Stromal cell of bone marrow (primary cell): ENCODE measurements at places on chromosomes 16 and 17.
A peak's percentile ranks its signal among the peaks of the same experiment; 100 is the strongest.

- no peak for DNase-seq
Observed at GRCh38 chr17:31653691-31654090, 205.4 kb downstream of the COPRS start.

GRCh38 chr17:49285716-49286115 lies 55.1 kb upstream of the PHOSPHO1 start:
- DNase-seq = no peak

DNA sequence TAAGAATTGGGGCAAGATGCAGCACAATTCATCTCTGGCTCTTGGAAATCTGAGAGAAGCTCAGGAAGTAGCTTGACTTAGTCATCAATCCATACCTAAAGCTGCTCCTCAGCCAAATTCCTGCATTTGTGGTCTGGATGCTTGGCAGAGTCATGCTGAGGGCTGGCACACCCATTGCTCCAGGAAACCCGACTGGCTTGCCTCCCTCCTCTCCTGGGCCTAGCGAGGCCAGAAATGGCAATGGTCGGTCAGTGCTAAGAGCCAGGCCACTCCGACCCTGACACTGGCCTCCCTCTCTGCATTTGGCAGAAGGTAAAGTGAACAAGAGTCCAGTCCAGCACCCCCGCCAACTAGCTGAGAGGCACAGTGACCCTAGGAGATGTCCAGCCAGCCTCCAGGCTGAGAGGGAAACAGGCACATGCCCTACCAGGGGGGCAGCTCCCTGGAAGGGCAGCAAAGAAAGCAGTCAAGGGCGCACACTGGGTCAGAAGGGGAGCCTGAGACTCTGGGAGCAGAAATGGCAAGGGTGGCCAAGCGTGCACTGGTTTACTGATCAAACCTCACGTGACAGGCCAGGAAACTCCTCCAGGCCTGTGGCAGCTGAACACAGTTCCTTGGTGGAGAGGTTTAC lies 10.0 kb downstream of the POLDIP2 start:
- DNase-seq = peak; percentile 79

DNA sequence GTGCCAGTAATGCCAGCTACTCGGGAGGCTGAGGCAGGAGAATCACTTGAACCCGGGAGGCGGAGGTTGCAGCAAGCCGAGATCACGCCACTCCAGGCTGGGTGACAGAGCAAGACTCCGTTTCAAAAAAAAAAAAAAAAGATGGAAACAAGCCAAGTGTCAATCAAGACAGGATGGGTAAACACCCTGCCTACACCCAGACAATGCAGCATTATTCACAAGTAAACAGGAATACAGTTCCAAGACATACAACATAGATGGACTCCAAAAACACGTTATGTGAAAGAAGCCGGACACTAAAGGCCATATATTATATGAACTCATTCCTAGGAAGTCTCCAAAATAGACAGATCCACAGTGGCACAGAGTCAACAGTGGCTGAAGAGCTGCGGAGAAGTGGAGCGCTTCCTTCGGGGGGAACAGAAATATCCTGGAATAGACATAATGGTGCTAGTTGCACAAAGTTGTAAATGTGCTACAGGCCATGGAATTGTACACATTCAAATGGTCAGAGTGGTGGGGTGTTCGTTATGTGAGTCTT lies 33.9 kb downstream of the ANKRD11 start:
- no peak for DNase-seq

GRCh38 chr17:78374631-78375274 lies 3.7 kb upstream of the PGS1 start:
- DNase-seq = peak; percentile 69

GRCh38 chr17:28053725-28054124 lies 11.2 kb downstream of the NLK start:
- DNase-seq = no peak

GRCh38 chr17:4173781-4174180 lies 30.8 kb downstream of the CYB5D2 start:
- DNase-seq = no peak

- peak; percentile 60 for DNase-seq
Observed at GRCh38 chr17:82787081-82787848, 35.4 kb downstream of the TBCD start.

DNA sequence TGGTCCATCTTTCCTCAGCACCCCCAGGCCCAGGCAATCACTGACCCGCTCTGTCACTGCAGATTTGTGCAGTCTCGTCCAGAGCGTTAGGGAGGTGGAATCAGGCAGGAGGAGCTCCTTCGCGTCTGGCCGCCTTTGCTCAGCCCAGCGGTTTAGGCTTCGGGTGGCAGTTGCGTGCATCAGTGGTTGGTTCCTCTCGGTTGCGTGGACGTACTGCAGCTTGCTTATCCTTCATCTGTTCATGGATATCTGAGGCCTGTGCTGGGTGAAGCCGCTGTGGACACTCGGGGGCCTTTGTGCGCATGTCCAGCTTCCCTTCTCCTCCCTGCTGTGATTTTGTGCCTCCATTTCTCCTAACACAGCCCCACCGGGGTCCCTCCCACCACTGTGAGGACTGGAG lies 4.7 kb upstream of the P2RX1 start:
- no peak for DNase-seq

DNA sequence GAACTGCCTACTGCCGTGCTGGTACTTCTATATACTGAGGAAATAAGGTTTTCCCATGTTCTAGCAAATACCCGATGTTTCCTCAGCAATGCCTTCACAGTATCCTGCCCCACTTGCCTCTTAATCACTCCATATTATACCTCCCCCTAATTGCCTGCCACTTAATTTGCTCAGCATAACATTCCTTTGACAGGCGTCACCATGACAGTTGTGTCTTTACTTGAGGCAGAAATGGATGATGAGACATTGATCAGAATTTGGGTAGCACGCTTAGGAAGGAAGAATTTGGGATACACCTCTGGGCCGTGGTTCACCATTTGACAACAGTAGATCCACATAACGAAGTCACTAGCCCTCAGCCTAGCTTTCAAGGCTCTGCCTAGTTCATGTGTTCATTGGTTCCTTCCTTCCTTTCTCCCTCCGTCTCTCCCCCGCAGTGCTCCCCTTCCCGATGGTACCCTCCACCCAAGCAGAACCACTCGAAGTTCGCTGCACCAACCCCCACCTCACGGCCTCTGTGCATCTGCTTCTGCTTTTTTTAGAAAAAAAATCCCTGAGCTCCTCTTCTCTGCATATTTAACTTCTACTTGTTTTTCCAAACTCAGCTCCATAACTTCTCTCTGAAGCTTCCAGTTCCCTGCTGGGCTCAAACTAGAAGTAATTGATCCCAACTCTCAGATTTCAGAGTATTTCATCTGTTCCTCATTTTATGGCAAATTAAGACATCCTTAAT lies 19.4 kb downstream of the IQCK start:
- DNase-seq = no peak
